ENCODE measurements at places on chromosomes 16 and 17.

DNA sequence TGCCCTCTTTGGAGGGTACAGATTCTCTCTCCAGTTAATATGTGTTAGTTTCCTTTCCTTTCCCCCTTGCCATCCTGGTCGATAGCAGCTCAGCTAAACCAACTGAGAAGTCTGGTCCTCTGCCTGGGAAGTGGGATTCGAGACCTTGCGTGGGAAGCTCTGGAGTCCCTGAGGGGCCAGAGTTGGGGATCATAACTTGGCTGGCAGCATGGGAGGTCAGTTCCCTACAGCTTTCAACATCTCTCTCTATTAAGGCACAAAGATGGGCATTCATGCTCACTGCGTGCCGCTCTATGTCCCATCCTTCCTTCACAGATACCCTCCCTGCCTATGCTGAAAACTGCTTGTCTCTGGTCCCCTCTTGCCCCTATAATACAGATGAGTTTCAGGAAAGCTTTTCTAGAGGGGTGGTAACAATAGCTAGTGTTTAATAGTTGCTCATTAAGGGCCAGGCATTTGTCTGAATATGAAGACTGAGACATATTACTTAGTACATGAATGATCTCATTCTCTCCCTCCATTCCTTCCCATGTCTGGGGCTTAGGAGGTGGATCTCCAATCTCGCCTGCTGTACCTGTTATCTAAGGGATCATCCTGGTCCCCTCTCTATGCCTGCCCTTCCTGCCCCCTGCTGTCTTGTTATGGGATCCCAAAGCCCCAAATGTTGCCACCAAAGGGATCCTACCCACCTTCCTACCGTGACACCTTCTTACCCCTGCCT is 10.8 kb downstream of the THRA start:
- no peak for DNase-seq

DNA sequence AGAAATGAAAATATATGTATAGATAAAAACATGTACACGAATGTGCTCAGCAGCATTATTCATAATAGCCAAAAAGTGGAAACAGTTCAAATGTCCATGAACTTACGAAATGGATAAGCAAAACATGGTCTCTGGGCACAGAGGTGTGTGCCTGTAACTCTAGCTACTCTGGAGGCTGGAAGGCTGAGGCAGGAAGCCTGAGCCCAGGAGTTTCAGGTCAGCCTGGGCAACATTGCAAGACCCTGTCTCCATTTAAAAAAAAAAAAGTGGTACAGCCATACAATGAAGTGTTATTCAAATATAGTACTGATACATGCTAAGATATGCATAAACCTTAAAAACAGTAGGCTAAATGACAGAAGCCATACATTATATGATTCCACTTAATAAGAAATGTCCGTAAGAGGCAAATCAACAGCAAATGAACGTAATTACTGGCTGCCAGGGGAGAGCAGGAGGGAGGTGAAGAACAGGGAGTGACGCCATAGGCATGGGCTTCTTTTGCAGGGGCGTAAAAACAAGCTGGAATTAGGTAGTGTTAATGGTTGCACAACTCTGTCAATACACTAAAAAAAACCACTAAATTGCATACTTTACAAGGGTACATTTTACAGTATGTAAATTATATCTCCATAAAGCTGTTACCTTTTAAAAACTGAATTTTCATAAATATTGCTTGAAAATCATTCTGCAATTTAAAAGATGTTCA is 87.2 kb upstream of the PLEKHM1 start:
- DNase-seq, result no peak

GRCh38 chr17:76385892-76386786 is 1.7 kb downstream of the SPHK1 start:
- no peak for DNase-seq

DNA sequence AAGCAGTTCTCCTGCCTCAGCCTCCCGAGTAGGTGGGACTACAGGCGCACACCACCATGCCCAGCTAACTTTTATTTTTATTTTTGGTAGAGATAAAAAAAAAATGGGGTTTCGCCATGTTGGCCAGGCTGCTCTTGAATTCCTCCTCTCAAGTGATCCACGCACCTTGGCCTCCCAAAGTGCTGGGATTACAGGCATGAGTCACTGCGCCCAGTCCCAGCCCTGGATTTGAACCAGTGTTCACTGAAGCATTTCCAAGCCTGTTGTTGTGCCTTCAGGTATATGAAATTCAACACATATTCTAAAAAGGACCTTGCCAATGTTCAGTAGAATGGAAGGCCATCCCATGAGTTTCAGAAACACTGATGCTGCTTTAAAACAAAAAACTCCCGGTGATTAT is 165.3 kb downstream of the SLC39A11 start:
- no peak for DNase-seq

GRCh38 chr16:4979164-4979563 is 21.0 kb downstream of the SEC14L5 start:
- no peak for DNase-seq

DNA sequence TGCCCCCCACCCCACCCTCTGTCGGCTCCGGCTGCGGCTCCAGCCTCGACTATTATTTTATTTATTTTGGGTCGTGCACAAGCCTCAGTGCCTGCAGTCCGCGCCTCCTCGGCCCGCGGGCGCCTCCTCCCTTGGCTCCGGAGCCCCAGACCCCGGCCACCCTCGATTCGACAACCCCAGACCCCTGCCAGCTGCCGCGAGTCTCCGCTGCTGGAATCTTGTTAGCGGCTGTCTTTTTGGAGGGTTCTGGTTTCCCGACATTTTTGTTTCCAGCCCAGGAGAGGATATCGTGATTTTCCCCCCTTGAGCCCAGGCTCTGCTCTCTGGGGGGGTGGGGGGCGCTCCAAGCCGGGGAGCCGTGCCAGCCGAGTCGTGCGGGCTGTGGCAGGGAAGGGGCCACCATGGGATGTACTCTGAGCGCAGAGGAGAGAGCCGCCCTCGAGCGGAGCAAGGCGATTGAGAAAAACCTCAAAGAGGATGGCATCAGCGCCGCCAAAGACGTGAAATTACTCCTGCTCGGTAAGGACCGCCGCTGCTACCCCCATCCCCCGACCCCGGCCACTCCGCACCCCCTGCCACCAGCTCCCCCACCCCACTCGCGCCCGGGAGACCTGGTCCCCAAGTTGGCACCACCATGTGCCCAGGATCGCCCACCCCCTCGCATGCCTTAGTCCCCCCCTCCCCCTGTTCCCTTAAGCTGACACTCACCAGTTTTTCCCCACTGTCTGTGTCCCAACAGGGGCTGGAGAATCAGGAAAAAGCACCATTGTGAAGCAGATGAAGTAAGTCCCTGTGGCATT is 746 bp downstream of the GNAO1 start:
- no peak for DNase-seq

DNA sequence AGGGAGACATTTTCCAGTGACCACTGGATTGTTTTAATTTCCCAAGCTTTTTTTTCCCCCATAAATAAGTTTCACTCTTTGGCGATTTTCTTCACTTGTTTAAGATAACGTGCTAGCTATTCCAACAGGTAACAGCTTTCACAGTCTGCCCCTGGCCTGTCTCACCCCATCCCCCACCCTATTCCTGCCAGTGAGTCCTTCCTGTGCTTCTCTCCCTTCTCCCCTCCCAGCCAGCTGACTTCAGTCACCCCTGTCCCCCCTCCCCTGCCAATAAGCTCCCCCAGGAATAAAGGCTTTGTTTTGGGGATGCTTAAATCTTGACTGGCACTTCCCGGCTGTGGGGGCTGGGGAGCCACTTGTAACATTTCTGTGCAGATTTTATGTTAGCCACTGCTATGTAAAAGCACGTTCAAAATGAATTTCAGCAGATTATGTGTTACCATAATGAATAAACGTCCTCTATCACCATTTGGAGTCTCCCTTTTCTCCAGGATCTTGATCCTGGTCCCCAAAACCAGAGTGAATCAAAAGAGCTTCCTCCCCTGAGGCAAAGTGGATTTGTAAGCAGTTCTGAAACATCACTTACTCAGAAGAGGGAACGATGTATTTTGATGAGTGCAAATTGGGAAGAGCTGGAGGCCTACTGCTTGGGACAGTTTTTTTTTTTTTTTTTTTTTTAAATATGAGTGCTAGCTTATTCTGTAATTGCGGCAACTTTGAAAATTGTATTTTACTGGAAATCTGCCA is 58.2 kb downstream of the IGF2BP1 start:
- no peak for DNase-seq

GRCh38 chr16:84950906-84951305 is 60.4 kb downstream of the ZDHHC7 start:
- no peak for DNase-seq

DNA sequence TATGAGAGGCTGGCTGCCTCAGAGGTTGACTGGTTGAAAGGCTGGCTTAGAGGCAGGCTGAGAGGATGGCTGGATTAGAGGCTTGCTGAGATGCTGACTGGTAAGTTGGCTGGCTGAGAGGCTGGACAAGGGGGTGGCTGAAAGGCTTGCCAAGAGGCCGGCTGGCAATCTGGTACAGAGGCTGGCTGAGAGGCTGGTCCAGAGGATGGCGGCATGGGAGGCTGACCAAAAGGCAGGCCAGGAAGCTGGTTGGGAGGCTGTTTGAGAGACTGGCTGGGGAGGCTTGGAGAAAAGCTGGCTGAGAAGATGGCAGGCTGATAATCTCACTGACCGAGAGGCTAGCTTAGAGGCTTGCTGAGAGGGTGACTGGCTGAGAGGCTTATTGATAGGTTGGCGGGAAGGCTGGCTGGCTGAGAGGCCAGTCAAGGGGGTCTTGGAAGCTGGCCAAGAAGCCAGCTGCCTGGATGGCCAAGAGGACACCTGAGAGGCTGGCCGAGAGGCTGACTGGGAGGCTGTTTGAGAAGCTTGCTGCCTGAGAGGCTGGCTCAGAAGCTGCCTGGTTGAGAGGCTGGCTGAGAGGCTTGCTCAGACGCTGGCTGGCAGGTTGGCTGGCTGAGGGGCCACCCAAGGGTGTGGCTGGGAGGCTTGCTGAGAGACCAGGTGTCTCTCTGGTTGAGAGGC is 34.2 kb upstream of the ACSM2B start:
- no peak for DNase-seq

DNA sequence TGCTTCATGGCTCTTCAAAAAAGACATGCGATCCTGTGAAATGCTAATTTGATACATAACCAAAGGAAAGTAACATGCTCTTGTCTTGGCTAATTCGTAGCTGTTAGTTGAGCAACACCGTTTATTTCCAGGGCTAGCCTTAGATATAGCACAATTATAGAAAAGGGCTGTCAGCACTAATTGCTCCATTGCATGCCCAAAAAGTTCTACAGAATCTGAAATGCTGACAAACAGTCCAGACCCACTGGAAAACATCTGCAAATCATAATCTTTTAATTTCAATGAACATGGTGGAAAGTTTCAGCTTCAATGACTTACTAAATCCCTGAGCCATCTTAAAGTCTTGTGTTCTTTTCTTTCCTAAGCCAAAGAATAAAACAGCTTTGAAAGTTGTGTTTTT is 42.9 kb upstream of the NUDT7 start:
- DNase-seq, result no peak

GRCh38 chr17:48995304-48995973 is 1.7 kb upstream of the IGF2BP1 start:
- no peak for DNase-seq

DNA sequence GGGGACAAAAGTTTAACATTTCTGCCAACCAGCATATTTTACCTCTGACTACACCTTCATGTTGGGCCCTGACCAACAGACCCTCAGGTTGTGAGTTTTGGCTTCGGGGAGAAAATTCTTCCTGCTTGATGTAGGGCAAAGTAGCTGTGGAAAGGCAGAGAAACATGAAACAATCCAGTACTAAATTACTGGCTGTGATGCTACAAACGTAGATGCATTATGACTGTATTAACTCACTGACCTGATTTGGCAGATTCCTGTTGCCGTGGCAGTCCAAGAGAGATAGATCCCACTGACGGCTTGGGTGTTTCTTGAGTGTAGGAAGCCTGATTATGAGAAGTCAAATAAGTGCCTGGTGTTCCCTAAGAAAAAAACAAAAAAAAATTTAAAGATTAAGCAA is 80.7 kb downstream of the TTC19 start:
- DNase-seq, result no peak

- no peak for DNase-seq
Measured at GRCh38 chr16:50531359-50531758, 16.8 kb upstream of the NKD1 start.

- no peak for DNase-seq
Measured at GRCh38 chr17:7478276-7479212, 887 bp downstream of the ZBTB4 start.
